ENCODE measurements at places on chromosomes 16 and 17.

- DNase-seq: no peak
These were observed 13.1 kb downstream of the UNC13D start for GRCh38 chr17:75831032-75831571.

GRCh38 chr16:86457501-86458148, 52.7 kb upstream of the FOXF1 start:
- DNase-seq: no peak

DNA sequence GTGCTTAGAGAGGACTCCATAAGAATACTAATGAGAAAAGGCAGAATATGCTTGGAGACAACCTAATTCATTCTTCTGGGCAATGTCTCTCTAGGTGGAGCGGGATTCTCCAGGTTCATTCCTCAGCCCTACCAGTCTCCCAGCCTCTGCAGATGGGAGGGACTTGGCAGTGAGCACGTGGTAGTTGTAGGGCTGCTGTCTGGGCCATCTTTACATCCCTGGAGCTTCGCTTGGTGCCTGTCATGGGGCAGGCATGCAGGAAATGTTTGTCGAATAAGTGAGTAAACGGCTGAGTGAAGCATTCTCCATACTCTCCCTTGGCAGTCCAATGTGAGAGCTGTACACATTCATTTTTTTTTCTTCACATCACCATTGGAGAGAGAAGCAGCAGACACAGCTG, 387.5 kb downstream of the UTP18 start:
- no peak for DNase-seq

GRCh38 chr16:57012353-57012752, 23.0 kb downstream of the NLRC5 start:
- no peak for DNase-seq

All from H1 (cell line).